ENCODE measurements at places on chromosomes 12 and 14.

DNA sequence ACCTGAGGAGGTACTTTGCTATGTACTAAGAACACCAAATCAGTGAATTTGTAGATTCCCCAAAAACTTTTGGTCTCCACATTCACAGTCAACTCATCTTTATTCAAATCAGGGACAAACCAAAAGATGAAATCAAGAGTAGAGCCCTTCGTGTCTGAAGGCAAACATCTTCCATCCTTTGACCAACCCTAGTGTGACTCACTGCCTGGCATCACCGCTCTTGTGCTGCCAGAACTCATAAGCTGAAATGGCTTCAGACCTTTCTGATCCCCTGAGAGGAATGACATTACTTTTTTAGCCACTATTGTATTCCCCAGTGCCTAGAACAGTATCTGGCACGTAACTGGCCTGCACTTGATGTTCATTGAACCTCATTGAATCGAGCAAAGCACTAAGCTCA lies 50.1 kb downstream of the GOLGA5 start:
- no peak overlapping the region for H3K27ac ChIP-seq

DNA sequence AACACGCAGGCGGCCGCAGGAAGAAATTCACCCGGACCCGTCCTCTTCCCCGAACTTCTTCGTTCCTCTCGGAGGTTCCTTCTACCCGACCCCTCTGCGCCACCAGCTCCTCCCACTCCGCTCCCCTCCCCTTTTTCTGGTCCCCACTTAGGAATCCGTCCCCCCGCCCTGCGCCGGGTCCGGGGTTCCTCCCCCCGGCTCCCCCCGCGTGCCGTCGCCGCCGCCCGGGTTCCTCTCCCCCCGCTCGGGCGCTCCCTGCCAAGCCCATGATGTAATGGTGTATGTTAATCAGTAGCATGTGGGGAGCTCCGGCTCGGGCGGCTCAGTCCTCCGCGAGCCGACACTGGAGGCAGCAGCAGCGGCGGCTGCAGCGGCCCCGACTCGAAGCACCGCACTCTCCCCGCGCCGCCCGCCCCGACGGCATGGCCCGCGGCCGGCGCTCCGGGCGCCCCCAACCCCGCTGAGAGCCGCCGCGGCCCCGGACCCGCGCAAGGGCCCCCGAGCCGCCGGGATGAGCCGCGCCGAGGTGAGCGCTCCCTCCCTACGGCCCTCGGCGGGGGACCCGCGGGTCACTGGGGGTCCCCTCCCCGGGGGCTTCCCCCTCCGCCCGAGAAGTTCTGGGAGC lies 1.0 kb upstream of the SAMD4A start:
- peak overlapping the region; percentile 100 for H3K27ac ChIP-seq
- no peaks in the 10 kb centered on the region for H3K36me3 ChIP-seq
- peak; percentile 98 for DNase-seq
- H3K4me3 ChIP-seq: peak overlapping the region; percentile 93

DNA sequence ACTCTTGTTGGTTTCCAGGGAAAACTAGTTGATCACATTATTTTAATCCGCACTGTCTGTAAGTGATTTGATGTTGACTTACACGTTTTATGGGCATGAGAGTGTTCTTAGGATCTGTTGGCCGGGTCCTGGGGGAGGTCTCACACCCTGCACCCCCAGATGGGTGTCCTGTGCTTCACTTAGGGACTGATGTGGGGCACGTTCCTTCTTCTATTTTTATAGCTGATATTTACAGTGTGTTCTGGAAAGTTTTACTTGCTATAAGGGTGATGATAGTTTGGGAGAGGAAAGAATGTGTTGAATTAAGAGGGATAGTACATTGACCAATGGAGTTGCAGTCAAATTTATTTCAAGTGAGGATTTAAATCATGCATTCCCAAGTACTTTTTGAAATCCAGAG lies 96.5 kb upstream of the DYNC1H1 start:
- DNase-seq: no peak
- no peak overlapping the region for H3K4me3 ChIP-seq
- no peaks in the 10 kb centered on the region for H3K36me3 ChIP-seq

DNA sequence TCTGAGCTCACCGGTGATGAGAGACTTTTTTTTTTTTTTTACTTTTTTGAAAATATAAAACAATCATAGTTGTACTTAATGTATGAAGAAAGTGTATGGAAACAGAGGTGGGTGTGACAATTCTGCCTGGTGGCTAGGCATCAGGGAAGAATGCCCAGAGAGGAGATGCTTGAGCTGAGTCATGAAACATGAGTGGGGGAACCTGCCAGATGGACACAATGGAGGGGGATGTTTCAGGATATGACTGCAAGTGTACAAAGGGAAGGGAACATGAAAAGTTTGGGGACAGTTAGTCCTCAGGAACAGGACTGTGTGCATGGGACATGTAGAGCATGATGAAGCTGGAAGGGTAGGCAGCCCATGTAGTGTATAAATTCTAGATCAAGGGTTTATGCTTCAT lies 274.2 kb upstream of the E2F7 start:
- H3K27me3 ChIP-seq: no peaks in the 10 kb centered on the region
- H3K4me3 ChIP-seq: no peak overlapping the region
- DNase-seq: no peak
- H3K4me1 ChIP-seq: no peaks in the 10 kb centered on the region
- H3K36me3 ChIP-seq: no peaks in the 10 kb centered on the region
- no peak overlapping the region for H3K27ac ChIP-seq

GRCh38 chr12:31234955-31235867 lies 90.7 kb downstream of the SINHCAF start:
- no peak overlapping the region for H3K27ac ChIP-seq
- H3K4me3 ChIP-seq: no peak overlapping the region
- H3K27me3 ChIP-seq: no peaks in the 10 kb centered on the region

DNA sequence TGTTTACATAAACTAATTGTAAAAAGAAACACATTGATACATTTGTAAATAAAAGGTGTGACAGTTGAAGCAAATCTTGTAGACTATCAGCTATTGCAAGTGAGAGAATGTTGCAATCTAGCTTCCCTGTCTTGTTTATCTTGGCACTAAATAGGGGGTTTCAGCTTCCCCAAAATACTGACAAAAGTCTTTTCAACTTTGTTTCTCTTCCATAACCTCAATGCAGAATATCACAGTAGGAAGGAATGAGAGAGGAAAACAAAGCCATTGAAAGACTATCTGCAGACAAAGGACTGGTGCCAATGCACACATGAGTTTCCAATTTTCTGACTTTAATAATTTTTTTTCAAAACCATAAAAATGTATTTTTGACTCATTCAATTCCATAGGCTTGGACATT lies 886.2 kb upstream of the MGAT4C start:
- no peaks in the 10 kb centered on the region for H3K27me3 ChIP-seq
- no peak for DNase-seq
- no peaks in the 10 kb centered on the region for H3K4me1 ChIP-seq

- DNase-seq: no peak
- no peak overlapping the region for H3K4me3 ChIP-seq
- no peaks in the 10 kb centered on the region for H3K4me1 ChIP-seq
- no peaks in the 10 kb centered on the region for H3K27me3 ChIP-seq
Observed at GRCh38 chr12:10740182-10740581, 17.1 kb upstream of the YBX3 start.

DNA sequence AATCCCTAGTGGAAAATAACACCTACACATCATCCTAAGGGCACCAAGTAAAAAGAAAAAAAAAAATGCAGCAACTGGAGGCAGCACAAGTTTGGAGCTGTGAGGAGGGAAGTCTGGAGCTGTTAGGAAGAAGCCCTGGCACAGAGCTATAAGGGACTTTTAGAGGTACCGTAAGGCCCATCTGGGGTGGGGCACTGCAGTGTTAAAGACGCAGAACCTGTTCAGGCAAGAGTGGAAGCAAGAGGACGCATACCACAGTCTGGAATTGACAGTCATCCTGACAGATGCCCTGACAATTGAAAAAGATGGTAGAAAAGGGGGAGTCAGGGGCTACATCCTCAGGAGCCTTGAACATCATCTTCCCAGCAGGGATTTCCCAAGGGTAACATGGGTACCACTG lies 195.9 kb upstream of the PLEKHG7 start:
- no peak for DNase-seq
- H3K27me3 ChIP-seq: no peaks in the 10 kb centered on the region
- H3K27ac ChIP-seq: peak overlapping the region; percentile 84
- H3K4me1 ChIP-seq: peaks cover 5% of the 10 kb centered on the region
- no peak overlapping the region for H3K4me3 ChIP-seq

GRCh38 chr14:91078095-91078737 lies 17.8 kb upstream of the RPS6KA5 start:
- H3K4me3 ChIP-seq: no peak overlapping the region
- DNase-seq: no peak
- no peaks in the 10 kb centered on the region for H3K36me3 ChIP-seq

GRCh38 chr14:55347040-55347439 lies 64.6 kb downstream of the ATG14 start:
- no peaks in the 10 kb centered on the region for H3K36me3 ChIP-seq
- no peaks in the 10 kb centered on the region for H3K4me1 ChIP-seq
- H3K4me3 ChIP-seq: no peak overlapping the region
- no peak overlapping the region for H3K27ac ChIP-seq

GRCh38 chr12:57603815-57604453 lies 690 bp upstream of the DTX3 start:
- H3K27me3 ChIP-seq: no peaks in the 10 kb centered on the region
- H3K36me3 ChIP-seq: no peaks in the 10 kb centered on the region
- no peaks in the 10 kb centered on the region for H3K4me1 ChIP-seq
- H3K27ac ChIP-seq: peak overlapping the region; percentile 95
- peak overlapping the region; percentile 61 for H3K4me3 ChIP-seq
- DNase-seq: peak; percentile 76

GRCh38 chr12:27779416-27779919 lies 565 bp upstream of the KLHL42 start:
- peak overlapping the region; percentile 97 for H3K27ac ChIP-seq
- H3K4me3 ChIP-seq: peak overlapping the region; percentile 60
- H3K27me3 ChIP-seq: no peaks in the 10 kb centered on the region
- DNase-seq: peak; percentile 28

GRCh38 chr14:85315733-85316290 lies 214.1 kb upstream of the FLRT2 start:
- H3K4me1 ChIP-seq: no peaks in the 10 kb centered on the region
- H3K4me3 ChIP-seq: no peak overlapping the region
- H3K27me3 ChIP-seq: no peaks in the 10 kb centered on the region
- no peak overlapping the region for H3K27ac ChIP-seq
- DNase-seq: no peak

DNA sequence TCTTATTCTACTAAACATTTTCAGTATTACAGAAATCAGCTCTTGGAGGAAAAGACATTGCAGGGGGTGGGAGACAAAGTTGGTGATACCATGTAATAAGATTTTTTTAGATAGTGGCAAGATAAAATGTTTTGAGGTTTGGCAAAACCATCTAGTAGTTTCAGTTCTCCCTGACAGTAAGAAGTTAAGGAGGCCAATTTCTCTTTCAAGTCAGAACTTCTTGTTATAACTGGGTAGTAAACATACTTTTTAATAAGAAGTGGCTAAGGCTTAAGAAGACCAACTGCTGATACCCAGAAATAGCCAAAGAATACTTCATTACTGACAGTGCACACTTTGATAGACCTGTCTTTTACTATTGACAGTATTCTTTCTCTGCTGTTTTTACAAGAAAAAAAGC lies 452.3 kb downstream of the DIO2 start:
- no peak for DNase-seq
- H3K27ac ChIP-seq: no peak overlapping the region
- H3K4me1 ChIP-seq: no peaks in the 10 kb centered on the region
- no peaks in the 10 kb centered on the region for H3K36me3 ChIP-seq

DNA sequence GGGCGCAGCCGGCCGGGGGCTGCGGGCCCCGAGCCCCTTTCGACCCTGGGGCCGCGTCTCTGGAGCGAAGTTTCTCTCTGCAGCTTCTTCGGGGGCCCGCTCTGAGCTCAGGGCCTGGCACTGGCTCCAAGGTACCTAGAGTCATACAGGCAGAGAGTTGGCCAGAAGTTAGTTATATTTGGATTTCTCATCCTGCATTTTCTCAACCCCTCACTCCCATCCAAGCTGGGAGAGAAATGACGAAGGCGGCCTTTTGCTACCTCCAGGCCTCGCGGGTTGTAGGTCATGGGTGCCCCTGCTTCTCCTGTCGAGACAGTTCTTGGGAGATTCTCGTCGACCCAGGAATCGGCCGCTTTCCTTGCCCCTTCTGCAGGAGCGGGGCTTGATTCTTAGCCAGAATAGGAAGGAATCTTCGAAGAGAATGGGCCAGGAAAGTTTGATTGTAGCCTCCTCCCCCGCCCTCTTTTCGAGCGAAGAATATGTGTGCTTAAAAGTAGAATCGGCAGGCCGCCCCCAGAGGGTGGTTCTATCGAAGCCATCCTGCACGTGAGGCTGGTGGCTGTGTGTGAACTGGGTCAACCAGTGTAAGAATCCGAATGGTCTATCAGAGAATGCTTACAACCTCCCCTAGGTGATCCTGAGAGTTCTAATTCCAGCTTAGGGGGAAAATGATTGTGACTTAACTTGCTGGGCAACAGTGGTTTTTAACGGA lies 785 bp downstream of the MLEC start:
- peak overlapping the region; percentile 96 for H3K4me3 ChIP-seq
- H3K36me3 ChIP-seq: no peaks in the 10 kb centered on the region
- DNase-seq: no peak
- H3K27ac ChIP-seq: peak overlapping the region; percentile 91
- H3K4me1 ChIP-seq: peaks cover 9% of the 10 kb centered on the region

- DNase-seq: no peak
- no peaks in the 10 kb centered on the region for H3K4me1 ChIP-seq
- no peaks in the 10 kb centered on the region for H3K27me3 ChIP-seq
- no peaks in the 10 kb centered on the region for H3K36me3 ChIP-seq
Observed at GRCh38 chr14:79502136-79502750, 709.1 kb downstream of the DIO2 start.

DNA sequence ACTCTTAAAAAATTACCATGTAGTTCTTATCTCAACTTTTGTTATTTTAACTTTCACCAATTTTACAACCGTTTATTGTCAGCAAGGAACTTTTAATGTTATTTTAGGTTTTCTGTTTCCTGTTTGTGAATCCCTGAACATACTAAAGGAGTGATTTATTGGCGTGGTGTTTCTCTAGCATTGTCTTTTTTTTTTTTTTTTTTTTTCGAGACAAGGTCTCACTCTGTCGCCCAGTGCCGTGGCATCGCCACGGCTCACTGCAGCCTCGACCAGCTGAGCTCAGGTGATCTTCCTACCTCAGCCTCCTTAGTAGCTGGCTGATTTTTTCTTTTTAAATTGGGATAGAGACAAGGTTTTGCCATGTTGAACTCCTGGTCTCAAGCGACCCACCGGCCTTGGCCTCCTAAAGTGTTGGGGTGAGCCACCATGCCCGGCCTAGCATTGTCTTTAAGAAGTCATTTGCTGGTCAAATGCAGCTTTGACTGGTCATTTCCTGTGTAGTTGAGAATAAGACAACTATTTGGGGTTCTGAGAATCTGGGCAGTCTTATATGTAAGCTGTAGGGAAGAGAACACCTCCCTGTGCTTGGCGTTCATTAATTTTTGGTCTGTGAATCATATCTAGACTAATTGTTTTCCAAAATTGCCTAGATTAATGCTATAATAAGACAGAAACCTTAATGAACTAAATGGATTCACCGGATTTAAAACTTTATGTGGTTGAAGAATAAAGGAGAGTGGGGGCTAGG lies 2.1 kb downstream of the WASHC4 start:
- no peak overlapping the region for H3K27ac ChIP-seq
- H3K27me3 ChIP-seq: no peaks in the 10 kb centered on the region
- no peaks in the 10 kb centered on the region for H3K4me1 ChIP-seq
